ENCODE measurements at places on chromosomes 5 and 9. TPM values are rescaled to one million over a fixed set of nuclear protein-coding genes. Genes with fewer than 3 reads are reported as not detected.

The STX17 gene
- 16.3 TPM for total RNA-seq

The PHAX gene
- total RNA-seq, result 75.9 TPM

The BTF3 gene
- total RNA-seq, result 506 TPM

The RANBP3L gene
- total RNA-seq, result not detected

The MSX2 gene
- 0.17 TPM for total RNA-seq

- peak; percentile 71 for DNase-seq
- H3K4me1 ChIP-seq, result peaks cover 17% of the 10 kb centered on the region
- no peaks in the 10 kb centered on the region for H3K36me3 ChIP-seq
- no peak overlapping the region for H3K27ac ChIP-seq
- no peak overlapping the region for H3K4me3 ChIP-seq
- H3K27me3 ChIP-seq, result no peaks in the 10 kb centered on the region
Observed at GRCh38 chr9:77440057-77440456, 208.1 kb downstream of the GNA14 start.

- H3K27me3 ChIP-seq, result no peaks in the 10 kb centered on the region
- H3K27ac ChIP-seq, result no peak overlapping the region
- peaks cover 10% of the 10 kb centered on the region for H3K4me1 ChIP-seq
- H3K36me3 ChIP-seq, result 0 out of 2 replicates have a peak, but pooled peaks cover 2% of the 10 kb centered on the region
- no peak overlapping the region for H3K4me3 ChIP-seq
Observed at GRCh38 chr5:133381571-133382365, 230.6 kb downstream of the FSTL4 start.

The RORB gene
- total RNA-seq, result 4.5 TPM

The TSSK1B gene
- total RNA-seq, result 0.52 TPM

DNA sequence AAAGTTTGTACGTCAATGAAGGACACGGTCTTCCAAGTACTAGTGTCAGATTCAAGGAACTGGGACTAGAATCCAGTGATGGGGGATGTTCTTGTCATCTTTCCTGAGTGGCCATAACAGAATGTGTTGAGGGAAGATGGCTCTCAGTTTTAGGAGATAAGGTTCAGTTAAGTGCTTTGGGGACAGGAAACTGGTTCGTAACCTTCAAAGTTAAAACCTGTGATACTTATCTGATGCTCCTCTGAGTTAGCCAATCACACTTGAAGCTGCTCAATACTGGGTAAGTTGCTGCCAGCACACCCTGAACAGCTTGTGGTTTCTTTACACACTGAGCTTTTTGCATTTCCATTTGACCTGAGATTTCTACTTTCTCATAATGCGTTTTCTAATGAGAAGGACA, 64.4 kb downstream of the PIK3R1 start:
- DNase-seq, result no peak
- H3K4me3 ChIP-seq, result no peak overlapping the region
- H3K27ac ChIP-seq, result no peak overlapping the region
- peaks cover 8% of the 10 kb centered on the region for H3K36me3 ChIP-seq

DNA sequence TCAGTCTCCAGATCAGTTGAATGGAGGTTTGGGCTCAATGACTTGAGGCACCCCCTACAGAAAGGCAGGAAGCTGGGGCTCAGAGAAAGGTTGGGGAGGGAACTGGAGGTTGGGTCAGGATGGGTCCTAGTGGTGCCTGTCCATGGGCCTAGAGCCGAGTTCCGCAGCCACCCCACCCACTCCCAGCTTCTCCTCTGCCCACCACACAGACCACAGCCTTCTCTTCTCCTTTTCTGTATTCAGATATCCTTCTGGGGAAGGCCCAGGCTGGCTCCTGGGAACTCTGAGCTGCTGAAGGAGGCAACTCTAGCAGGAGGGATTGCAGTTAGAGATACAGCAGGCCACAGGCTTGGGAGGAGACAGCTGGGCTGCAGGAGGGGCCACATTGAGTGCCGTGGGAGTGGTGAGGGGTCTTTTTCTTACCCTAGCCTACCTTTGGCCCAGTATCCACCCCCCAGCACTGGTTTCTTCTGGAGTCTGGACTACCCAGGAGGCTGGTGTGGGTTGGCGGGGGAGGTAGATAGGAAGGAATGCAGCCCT, 15.4 kb upstream of the PTGS1 start:
- no peak for DNase-seq
- no peaks in the 10 kb centered on the region for H3K27me3 ChIP-seq
- no peaks in the 10 kb centered on the region for H3K4me1 ChIP-seq
- no peak overlapping the region for H3K27ac ChIP-seq
- H3K4me3 ChIP-seq, result no peak overlapping the region

DNA sequence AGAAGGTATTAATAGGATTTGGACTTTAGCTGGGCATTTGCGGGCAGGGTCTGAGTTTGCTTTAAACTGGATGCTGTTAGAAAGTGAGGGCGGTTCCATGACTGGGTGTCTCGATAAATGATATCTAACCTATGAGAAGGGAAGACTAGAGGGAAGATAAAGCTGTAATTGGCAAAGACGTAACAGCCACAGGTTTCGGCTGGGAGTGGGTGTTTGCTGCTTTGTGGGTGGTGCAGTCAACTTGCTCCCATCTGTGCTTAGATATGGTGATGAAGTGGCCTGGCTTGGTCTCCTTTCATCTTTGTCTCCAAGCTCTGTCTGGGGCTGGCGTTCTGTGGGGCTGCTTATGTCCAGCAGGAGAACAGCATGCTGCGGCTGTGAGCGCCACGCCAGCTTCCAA, 23.3 kb downstream of the OR2V1 start:
- no peak overlapping the region for H3K4me3 ChIP-seq
- DNase-seq, result no peak
- peaks cover 22% of the 10 kb centered on the region for H3K4me1 ChIP-seq

- H3K4me1 ChIP-seq, result no peaks in the 10 kb centered on the region
- H3K4me3 ChIP-seq, result no peak overlapping the region
- no peaks in the 10 kb centered on the region for H3K36me3 ChIP-seq
- no peak for DNase-seq
Observed at GRCh38 chr9:114278356-114278755, 44.5 kb upstream of the ORM1 start.

DNA sequence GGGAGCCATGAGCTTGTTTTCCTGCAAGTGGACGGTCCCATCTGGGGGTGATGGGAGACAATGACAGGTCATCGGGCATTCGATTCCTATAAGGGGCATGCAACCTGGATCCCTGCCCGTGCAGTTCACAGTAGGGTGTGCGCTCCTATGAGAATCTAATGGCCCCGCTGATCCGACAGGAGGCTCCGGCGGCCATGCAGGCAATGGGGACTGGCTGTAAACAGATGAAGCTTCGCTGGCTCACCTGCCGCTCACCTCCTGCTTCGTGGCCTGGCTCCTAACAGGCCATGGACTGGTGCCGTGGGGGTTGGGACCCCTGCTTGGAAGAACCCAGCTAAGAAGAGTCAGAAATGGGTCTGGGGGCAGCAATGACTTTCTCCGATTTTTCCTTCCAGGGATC, 21.0 kb downstream of the PAEP start:
- no peak overlapping the region for H3K4me3 ChIP-seq
- DNase-seq, result no peak
- no peak overlapping the region for H3K27ac ChIP-seq
- H3K27me3 ChIP-seq, result no peaks in the 10 kb centered on the region

- H3K4me1 ChIP-seq, result no peaks in the 10 kb centered on the region
- H3K36me3 ChIP-seq, result no peaks in the 10 kb centered on the region
- no peak for DNase-seq
Observed at GRCh38 chr5:158070859-158071258, 211.9 kb upstream of the CLINT1 start.

The PCDHB16 gene
- 2.4 TPM for total RNA-seq

- H3K27me3 ChIP-seq, result no peaks in the 10 kb centered on the region
- no peak overlapping the region for H3K27ac ChIP-seq
- no peaks in the 10 kb centered on the region for H3K36me3 ChIP-seq
- DNase-seq, result no peak
Observed at GRCh38 chr9:112881331-112881730, 9.3 kb downstream of the SLC46A2 start.

DNA sequence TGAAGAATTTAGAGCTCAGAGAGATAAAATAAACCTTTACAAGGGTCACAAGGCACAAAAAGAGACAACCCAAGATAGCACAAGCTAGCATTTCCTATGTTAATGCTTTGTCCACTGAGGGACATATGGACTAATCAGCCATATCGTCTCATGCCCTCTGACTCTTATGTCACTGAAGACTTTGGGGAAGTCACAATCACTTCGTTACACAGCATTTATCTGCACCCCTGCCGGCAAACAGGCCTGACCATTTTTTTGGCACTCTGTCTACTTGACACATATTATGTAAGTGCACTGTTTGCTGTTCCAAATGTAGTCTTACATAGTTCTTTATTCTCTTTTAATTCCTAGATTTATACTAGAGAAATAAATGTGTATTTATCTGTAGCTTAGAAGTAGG, 13.9 kb upstream of the BNC2 start:
- no peak overlapping the region for H3K27ac ChIP-seq
- 0 out of 2 replicates have a peak, but pooled peaks cover 6% of the 10 kb centered on the region for H3K4me1 ChIP-seq
- no peaks in the 10 kb centered on the region for H3K36me3 ChIP-seq
- H3K4me3 ChIP-seq, result no peak overlapping the region
- H3K27me3 ChIP-seq, result no peaks in the 10 kb centered on the region
- no peak for DNase-seq

DNA sequence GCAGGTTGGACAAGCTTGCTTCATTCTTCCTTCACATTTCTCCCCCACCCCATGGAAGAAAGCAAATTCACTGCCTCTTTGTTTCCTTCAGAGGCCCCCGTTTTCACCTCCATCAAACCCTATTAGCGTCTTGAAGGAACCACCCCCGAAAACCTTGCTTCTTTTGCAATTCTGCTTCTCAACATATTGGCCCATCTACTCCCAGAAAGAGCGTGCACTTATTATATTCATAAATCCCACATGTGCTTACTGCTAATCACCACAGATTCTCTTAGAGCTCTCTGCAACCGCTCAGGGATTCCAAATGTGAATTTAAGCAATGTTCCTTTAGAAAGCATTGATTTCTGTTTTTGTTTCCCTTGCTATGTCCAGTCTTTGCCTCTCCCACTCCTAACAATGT, 1.1 kb downstream of the F2RL2 start:
- no peak for DNase-seq
- H3K27ac ChIP-seq, result no peak overlapping the region

GRCh38 chr9:96169484-96169883, 132.5 kb downstream of the HSD17B3 start:
- H3K36me3 ChIP-seq, result no peaks in the 10 kb centered on the region
- H3K27ac ChIP-seq, result no peak overlapping the region
- H3K4me1 ChIP-seq, result peaks cover 13% of the 10 kb centered on the region
- DNase-seq, result peak; percentile 88

- H3K4me1 ChIP-seq, result no peaks in the 10 kb centered on the region
- H3K27ac ChIP-seq, result no peak overlapping the region
- no peak for DNase-seq
- no peak overlapping the region for H3K4me3 ChIP-seq
Observed at GRCh38 chr5:159515197-159515596, 184.9 kb upstream of the IL12B start.

DNA sequence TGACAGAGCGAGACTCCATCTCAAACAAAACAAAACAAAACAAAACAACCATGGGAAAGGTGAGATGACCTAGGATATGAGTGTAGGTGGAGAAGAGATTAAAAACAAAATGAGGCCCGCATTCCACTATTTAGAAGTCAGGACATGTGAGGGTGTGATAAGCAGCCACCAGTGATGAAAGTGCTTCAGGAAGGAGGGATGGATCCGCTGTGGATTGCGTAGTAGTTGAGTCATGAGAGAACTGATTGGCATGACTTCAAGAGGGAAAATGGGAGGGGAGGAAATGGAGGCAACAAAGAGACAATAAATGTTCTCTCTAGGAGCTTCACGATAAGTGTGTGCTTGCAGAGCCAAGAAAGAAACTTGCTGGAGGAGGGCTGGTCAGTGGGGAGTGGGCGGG, 367.6 kb downstream of the ARL15 start:
- H3K27ac ChIP-seq, result no peak overlapping the region
- H3K27me3 ChIP-seq, result no peaks in the 10 kb centered on the region
- no peak overlapping the region for H3K4me3 ChIP-seq
- no peak for DNase-seq

DNA sequence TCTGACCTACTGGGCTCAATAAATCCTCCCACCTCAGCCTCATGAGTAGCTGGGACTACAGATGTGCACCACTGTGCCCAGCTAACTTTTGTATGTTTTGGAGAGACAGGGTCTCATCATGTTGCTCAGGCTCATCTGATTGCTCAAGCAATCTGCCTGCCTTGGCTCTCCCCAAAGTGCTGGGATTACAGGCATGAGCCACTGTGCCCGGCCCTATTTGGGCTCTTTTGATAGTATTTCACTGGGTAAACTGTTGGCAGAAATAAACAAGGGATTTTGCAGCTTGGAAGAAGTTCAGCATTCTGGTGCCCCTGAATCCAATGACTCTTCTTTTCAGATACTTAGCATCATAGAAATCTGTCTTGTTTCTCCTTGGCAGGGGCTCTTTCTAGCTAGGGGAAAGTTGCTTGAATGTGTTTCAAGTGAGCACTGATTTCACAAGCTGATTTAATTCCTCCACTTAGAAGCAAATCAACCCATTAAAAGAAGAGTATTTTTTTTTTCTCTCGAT, 146.8 kb downstream of the PAPPA start:
- no peak overlapping the region for H3K4me3 ChIP-seq
- peaks cover 28% of the 10 kb centered on the region for H3K4me1 ChIP-seq
- H3K27me3 ChIP-seq, result no peaks in the 10 kb centered on the region
- no peak overlapping the region for H3K27ac ChIP-seq
- H3K36me3 ChIP-seq, result no peaks in the 10 kb centered on the region

DNA sequence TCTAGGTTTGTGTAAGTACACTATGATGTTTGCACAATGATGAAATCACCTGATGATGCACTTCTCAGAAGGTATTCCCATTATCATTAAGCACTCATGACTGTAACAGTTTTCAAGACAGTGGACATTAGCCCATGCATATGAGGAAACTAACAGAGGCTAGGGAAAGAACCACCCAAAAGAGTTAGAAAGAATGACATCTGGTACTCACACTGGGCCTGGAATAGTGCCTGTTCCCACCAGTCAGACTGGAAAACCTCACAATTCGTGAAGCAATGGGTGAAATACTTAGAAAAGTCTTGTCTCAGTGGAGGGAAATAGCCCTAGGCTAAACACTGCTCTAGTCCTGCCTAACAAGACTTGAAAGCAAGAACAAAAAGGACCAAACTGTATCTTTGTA, 117.4 kb upstream of the GDNF start:
- H3K27me3 ChIP-seq, result no peaks in the 10 kb centered on the region
- H3K4me1 ChIP-seq, result no peaks in the 10 kb centered on the region
- H3K27ac ChIP-seq, result no peak overlapping the region
- DNase-seq, result no peak
- no peak overlapping the region for H3K4me3 ChIP-seq

The SV2C gene
- total RNA-seq, result 0.12 TPM

- no peak for DNase-seq
- no peak overlapping the region for H3K27ac ChIP-seq
- no peaks in the 10 kb centered on the region for H3K4me1 ChIP-seq
- no peaks in the 10 kb centered on the region for H3K27me3 ChIP-seq
Observed at GRCh38 chr9:75636427-75637045, 253.9 kb upstream of the PCSK5 start.

- DNase-seq, result peak; percentile 32
- peaks cover 7% of the 10 kb centered on the region for H3K4me1 ChIP-seq
- H3K4me3 ChIP-seq, result peak overlapping the region; percentile 56
- H3K36me3 ChIP-seq, result no peaks in the 10 kb centered on the region
- H3K27me3 ChIP-seq, result peaks cover 11% of the 10 kb centered on the region
Observed at GRCh38 chr9:76572151-76572550, 113.2 kb downstream of the GCNT1 start.

The TAL2 gene
- not detected for total RNA-seq
